ENCODE measurements at places on chromosomes 7 and 10. TPM values are rescaled to one million over a fixed set of nuclear protein-coding genes. Genes with fewer than 3 reads are reported as not detected.

Gene DNAH11
- not detected for total RNA-seq

Gene ABCB4
- not detected for total RNA-seq

Gene CYP17A1
- total RNA-seq, result not detected

Gene PAPSS2
- total RNA-seq, result not detected

Gene TRPV5
- total RNA-seq, result not detected

Gene SEMA3E
- total RNA-seq, result not detected

Gene AKR1C4
- not detected for total RNA-seq

Gene DPP6
- not detected for total RNA-seq

Gene TMED4
- total RNA-seq, result 97.5 TPM

Gene CNNM1
- not detected for total RNA-seq

Gene COBL
- 0.59 TPM for total RNA-seq

Gene ADRA2A
- 0.22 TPM for total RNA-seq

Gene TRIM4
- 28.6 TPM for total RNA-seq

Gene CRYGN
- total RNA-seq, result 0.39 TPM

Gene C7orf33
- total RNA-seq, result not detected

Gene FZD8
- total RNA-seq, result 0.12 TPM

Gene C7orf57
- total RNA-seq, result not detected

Gene SPDYE1
- not detected for total RNA-seq

Gene GPR15LG
- not detected for total RNA-seq

Gene ANKRD22
- total RNA-seq, result not detected

Gene C10orf105
- 0.52 TPM for total RNA-seq

Gene PRTFDC1
- 1.6 TPM for total RNA-seq

Gene IL6
- not detected for total RNA-seq

Gene STX1A
- 27.3 TPM for total RNA-seq

Gene CHST12
- total RNA-seq, result 27.8 TPM

Gene CCDC7
- total RNA-seq, result 73.6 TPM

Gene AVL9
- 31.8 TPM for total RNA-seq

Gene EIF5AL1
- total RNA-seq, result not detected

Gene LRRC18
- total RNA-seq, result not detected

Gene LIPN
- total RNA-seq, result 0.44 TPM

Gene SERPINE1
- total RNA-seq, result 0.39 TPM

Gene BLOC1S2
- 58.4 TPM for total RNA-seq

Gene CDHR1
- 0.25 TPM for total RNA-seq

Gene GPR85
- not detected for total RNA-seq

Gene ENKUR
- 2.3 TPM for total RNA-seq

Gene LRMDA
- 0.10 TPM for total RNA-seq

Gene GNAT3
- not detected for total RNA-seq

Gene TUBB8
- not detected for total RNA-seq

Gene OR6B1
- not detected for total RNA-seq

Gene SNCG
- total RNA-seq, result not detected

Gene HACD1
- total RNA-seq, result 22.0 TPM

Gene FRMD4A
- 2.4 TPM for total RNA-seq

Gene LZTS2
- total RNA-seq, result 19.3 TPM

Gene CCDC146
- 20.1 TPM for total RNA-seq

Gene FGFR2
- total RNA-seq, result 3.1 TPM

Gene PLEKHS1
- total RNA-seq, result 0.12 TPM
